Ascending aorta (tissue), 2 donors: ENCODE measurements at places on chromosomes 6 and 20.

DNA sequence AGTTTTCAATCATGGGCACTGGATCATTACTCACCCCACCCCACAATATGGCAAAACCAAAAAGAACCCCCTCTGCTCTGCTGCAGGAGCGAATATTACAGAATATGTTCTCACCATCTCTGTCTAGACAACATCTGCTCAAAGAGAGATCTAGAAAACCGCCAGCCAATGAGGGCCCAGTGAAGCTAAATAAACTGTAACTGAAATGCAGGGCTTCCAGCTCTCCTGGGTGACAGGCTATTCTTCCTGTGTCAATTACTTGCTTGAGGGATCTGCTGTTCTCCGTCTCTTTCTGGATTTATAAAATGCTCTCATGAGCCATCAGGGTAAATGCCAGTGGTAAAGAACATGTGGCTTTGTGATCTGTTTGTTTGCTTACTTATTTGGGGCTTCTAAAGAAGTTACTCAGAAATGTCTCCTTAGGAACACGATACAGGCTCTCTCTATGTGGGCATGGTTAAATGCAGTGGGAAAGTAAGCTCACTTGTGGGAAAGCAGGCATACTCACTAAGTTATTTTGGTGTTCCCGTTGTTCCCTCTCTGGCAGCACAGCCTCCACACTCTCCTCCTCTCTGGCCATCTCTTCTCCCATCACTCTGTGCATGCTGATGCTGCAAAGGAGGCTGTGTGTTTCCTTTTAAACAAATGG lies 44.8 kb downstream of the TTI1 start:
- no peak for DNase-seq

DNA sequence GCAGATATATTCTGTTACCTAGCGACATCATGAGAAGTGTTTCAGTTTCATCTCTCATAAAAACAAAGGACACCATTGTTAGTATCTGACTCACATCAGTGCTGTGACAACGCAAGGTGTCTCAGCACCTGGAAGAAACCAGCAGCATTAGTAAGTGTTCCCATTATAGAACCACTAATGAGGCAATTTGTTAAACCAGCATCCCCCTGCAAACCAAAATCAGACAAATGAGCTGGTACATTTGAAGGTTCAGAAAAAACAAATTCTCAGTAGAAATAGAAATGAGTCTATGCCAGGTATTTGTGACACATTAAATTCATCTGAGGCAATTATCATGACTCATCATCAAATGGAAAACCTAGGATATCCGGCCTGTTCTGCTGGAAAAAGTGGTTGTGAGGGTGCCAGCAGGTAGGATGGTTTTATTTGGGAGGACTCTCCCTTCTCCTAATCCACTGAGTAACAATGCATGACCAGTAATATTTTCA lies 151.7 kb downstream of the TMEM200A start:
- no peak for DNase-seq

DNA sequence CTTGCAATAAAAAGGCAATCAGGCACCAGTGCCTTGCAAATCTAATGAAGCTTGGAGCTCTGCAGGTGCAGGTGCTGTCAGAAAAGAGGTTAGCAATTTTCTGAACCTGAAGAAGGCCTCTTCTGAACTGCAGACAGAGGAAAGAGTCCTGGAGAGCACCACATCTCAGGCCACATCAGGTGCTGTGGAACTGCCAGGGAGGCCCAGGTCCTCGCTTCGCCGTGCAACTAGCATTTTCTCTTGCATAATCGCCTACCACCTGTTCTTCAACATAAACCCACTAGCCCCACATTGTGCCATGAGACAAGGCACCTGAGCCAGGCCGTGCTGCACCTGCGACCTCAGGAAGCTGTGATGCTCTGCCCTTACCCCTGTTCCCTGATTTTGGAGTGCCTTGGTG lies 187.6 kb downstream of the DTNBP1 start:
- no peak for DNase-seq

- no peak for DNase-seq
Observed at GRCh38 chr6:134172706-134173365, 120.4 kb upstream of the SLC2A12 start.

DNA sequence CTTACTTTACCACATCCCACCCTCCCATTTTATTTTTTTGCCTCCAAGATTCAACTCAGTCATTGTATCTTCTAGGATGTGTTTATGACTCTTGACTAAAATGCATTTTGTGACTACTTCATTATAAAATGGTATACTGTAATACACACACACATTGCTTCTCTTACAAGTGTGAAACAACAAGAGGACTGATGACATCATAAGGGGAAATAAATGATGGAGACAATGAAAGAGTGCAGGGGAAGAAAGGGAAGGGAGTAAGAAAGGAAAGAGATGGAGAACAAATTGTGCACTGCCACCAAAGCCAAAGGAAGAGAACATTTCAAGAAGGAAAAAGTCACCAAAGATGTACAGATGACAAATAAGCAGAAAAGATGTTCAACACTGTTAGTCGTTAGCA lies 102.6 kb downstream of the CD164 start:
- no peak for DNase-seq

- DNase-seq, result no peak
Observed at GRCh38 chr6:17096096-17096495, 5.8 kb upstream of the STMND1 start.
